ENCODE measurements at places on chromosomes 16 and 17. TPM values are rescaled to one million over a fixed set of nuclear protein-coding genes. Genes with fewer than 3 reads are reported as not detected.

Gene TBL3
- total RNA-seq = 24.9 TPM

Gene KRT25
- total RNA-seq = not detected

Gene KRTAP4-4
- total RNA-seq = not detected

Gene ZNF205
- total RNA-seq = 7.4 TPM

Gene CBLN1
- 0.89 TPM for total RNA-seq

Gene TNFRSF12A
- 42.8 TPM for total RNA-seq

Gene CA5A
- total RNA-seq = not detected

Gene TSR1
- total RNA-seq = 20.2 TPM

Gene TBC1D28
- not detected for total RNA-seq

Gene TM4SF5
- total RNA-seq = not detected

Gene ENO3
- total RNA-seq = 549 TPM

Gene AATK
- 10.1 TPM for total RNA-seq

Gene SDK2
- total RNA-seq = 1.6 TPM

Gene SLFN12L
- 0.32 TPM for total RNA-seq

Gene UBALD2
- 30.4 TPM for total RNA-seq

Gene GP1BA
- total RNA-seq = not detected

Gene NHLRC4
- 0.57 TPM for total RNA-seq

Gene RNF157
- 19.4 TPM for total RNA-seq

Gene MVP
- total RNA-seq = 51.5 TPM

Gene TNK1
- total RNA-seq = 2.6 TPM

Gene KRTAP1-1
- not detected for total RNA-seq

Gene OTOP2
- not detected for total RNA-seq

Gene ABCA6
- 25.7 TPM for total RNA-seq

Gene KRT27
- total RNA-seq = not detected

Gene PMP22
- total RNA-seq = 198 TPM

Gene RASD1
- 45.3 TPM for total RNA-seq

Gene USH1G
- not detected for total RNA-seq
